ENCODE measurements at places on chromosomes 11 and 22. TPM values are rescaled to one million over a fixed set of nuclear protein-coding genes. Genes with fewer than 3 reads are reported as not detected.

BARX2 gene
- not detected for total RNA-seq

APOA4 gene
- total RNA-seq = not detected

MFRP gene
- total RNA-seq = not detected

DKK3 gene
- 872 TPM for total RNA-seq

PANX2 gene
- total RNA-seq = 1.5 TPM

P2RY6 gene
- total RNA-seq = 0.64 TPM

Measured in HFFc6 (cell line).